Muscle of arm (tissue), 14 donors: ENCODE measurements at places on chromosomes 11 and 22.
A peak's percentile ranks its signal among the peaks of the same experiment; 100 is the strongest.

DNA sequence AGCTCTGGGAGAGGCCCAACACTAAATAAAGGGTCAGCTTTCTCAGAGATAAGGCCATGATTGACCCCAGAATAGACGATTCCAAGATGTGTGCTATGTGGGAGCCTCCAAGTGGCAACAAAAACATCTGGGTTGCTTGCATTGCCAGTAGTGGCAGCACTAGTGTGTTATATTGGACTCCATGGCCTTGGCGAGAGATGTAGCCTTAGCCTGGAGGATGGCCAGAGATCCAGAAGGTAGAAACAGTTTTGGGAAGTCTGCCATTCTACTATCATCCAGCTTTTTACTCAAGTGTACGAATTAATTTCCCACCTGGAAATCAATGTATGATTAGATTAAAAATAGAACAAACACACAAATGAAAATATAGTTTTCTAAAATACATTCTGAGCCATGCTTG, 3.0 kb downstream of the OR8D4 start:
- DNase-seq = no peak

DNA sequence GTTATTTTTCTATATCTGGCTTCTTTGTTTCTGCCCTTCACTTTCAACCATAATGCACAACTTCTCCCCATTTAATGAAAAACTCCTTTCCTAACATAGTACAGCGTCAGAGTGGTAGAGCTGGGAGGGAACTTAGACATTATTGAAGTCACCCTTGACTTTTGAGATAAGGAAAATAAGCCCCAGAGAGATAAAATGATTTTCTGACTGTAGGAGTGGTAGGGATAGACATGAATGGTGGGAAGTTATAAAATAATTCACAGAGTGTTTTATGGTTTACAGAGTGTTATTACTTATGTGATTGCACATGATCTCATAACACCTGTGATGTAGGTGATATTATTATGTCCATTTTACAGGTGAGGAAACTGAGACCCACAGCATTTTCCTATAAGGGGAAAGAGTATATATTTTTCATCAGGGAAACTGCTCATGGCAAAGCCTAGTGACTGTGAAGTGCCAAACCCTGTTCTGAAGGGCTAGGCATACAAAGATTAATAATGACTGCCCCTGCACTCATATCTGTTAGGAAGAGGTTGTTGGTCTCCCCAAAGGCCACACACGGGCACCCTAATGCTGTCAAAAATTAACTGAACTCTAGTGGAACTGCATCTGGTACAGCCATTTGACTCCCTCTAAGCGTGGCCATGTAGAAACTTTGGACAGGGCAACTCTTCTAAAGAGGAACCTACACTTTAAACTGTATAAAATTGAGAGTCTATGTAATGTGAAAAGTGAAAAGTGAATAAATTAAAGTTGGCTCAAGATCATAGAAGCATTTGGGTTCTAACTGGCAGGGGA, 61.1 kb upstream of the PICALM start:
- DNase-seq = no peak

- no peak for DNase-seq
Measured at GRCh38 chr11:2386591-2386990, 9.5 kb downstream of the CD81 start.

GRCh38 chr11:123594188-123594901, 60.1 kb downstream of the SCN3B start:
- DNase-seq = no peak

DNA sequence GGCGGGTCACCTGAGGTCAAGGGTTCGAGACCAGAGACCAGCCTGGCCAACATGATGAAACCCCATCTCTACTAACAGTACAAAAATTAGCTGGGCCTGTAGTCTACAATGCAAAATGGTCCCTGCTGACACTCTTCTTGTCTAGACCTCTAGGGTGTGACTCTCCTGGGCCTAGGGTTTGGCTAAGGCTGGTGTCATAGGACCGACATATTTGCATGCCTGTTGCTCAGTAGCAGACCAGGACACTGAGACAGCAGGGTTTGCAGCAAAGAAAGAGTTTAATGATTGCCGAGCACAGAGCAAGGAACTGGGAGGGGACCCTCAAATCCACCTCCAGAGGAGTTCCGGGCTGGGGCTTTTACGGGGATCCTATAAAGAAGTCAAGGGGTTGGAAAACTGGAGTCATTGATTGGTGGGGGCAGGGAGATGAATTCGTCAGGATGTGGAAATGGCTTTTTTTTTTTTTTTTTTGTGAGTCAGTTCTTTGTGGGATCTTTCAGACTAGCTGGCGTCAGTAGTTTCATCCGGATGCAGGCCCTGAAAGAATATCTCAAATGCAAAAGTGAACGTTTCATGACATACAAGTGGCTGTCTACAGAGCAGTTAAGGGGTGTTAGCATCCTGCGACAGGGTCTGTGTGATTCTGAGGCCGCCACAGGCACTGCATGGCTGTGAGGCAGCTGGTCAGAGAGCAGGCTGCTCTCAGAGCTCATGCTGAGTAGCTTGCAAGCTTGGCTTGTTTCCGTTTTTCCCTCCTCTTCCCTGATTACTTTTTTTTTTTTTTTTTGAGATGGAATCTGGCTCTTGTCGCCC, 27.2 kb upstream of the A4GALT start:
- no peak for DNase-seq

DNA sequence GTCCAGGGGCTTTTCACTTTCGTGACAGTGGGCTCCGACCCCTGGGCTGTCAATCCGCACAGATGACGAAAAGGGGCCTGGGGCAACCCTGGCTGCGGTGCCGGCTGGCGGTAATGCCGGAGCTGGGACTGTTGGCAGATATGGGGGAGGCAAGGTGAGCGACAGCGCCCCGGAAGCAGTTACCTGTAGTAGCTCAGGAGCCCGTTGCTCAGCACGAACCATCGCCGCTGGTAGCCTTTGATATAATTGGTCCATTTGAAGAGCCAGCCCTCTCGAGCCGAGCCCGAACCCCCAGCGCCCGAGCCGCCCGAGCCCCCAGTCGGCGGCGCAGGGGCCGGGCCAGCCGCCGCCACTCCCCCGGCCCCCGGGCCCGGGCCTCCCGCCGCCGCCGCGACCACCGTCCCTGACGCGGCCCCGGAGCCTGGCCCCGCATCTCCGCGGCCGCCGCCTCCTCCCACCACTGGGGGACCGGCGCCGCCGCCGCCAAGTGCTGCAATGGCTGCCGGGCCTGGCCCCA, 396 bp downstream of the OSBP start:
- peak; percentile 15 for DNase-seq

- DNase-seq = peak; percentile 44
Measured at GRCh38 chr11:14253421-14253820, 105.6 kb downstream of the RRAS2 start.

GRCh38 chr11:11476499-11476898, 123.4 kb upstream of the CSNK2A3 start:
- DNase-seq = no peak

DNA sequence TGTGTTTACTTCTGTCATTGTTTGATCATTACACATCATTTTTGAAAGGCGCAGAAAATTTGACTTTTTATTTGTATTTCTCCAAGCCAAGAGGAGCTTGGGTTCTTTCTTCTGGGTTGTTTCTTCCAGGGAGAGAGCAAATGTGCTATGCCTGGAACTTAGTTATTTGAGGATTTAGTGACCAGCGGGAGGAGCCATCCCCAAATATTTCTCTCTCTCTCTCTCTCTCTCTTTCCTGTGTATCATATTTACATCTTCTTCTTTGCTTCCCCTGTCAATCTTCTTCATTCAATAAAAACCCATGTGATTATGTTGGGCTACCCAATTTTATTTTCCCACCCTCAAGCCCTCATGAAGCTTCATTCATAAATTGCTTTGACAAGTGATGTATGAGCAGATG, 534.5 kb downstream of the LRRC4C start:
- DNase-seq = no peak

DNA sequence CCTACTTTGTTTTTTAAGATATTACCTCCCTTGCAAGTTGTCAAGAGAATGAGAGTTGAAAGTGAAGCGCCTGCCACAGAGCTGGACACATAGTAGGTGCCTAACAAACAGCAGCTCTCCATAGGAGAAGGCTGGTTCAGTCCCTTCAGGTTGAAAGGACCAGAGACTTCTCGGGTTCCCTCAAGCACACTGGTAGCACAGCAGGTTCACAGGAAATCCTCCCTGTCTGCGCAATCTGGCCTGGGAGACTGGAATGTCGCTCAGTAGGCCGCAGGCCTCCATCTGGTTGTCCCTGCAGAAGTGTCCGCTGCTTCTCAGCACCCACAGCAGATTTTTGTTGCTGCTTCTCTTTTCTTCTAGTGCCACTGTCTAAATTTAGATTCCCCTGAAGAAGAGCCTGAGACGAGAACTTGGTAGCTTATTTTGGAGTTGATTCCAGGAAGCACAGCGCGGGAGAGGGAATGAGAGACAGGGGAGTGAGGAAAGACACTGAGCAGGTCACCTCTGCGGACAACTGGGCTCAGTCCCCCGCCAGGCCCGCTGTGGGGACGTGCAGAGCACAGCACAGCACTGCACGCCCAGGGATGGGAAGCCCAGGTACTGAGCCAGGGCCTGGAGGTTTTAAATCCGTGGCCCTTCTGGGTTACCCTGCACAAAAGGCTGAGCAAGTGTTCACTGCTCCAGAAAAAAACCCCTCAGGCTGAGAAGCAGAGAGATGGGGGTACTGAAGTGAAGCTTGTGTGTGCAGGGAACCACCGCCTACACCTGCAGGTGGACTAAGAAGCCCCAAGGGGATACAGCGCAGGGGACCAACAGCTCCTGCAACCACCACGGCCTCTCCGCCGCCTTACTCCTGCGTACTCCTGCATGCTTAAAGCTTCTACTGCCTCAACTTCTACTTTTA, 31.6 kb downstream of the RBX1 start:
- no peak for DNase-seq
